Activated CD4-positive, alpha-beta memory T cell treated with anti-CD3 and anti-CD28 coated beads, Interleukin-2, amount 10 ng/mL, durations not matched to agents 7 days and 5 days (primary cell): ENCODE measurements at places on chromosomes 6 and 20. TPM values are rescaled to one million over a fixed set of nuclear protein-coding genes. Genes with fewer than 3 reads are reported as not detected.

MMP24OS gene
- 48.7 TPM for total RNA-seq

HDAC2 gene
- total RNA-seq: 64.8 TPM

ZNF322 gene
- total RNA-seq: 10.3 TPM

RIMS1 gene
- not detected for total RNA-seq

SLC13A3 gene
- total RNA-seq: not detected

CST7 gene
- total RNA-seq: 178 TPM

C6orf58 gene
- not detected for total RNA-seq

KCNK16 gene
- total RNA-seq: not detected

- DNase-seq: peak; percentile 68
Observed at GRCh38 chr6:41182069-41183034, 18.6 kb downstream of the TREML2 start.

DNA sequence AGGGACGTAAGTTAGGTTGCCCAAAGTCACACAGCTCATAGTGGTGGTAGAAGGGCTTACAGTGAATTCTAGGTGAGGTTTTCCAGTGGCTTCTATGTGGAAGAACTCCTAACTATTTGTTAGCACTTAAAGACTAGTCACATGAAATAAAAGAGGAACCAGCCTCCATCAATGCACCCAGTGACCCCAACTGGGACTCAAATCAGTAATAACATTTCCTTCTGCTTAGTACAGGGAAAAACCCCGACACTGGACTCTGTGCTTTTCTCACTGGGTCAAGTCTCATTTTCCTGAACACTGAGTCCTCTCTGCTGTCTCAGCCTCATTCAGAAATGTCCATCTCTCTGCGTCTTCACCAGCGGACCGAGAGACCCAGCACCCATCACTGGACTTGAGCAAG lies 89.2 kb downstream of the SLC22A23 start:
- no peak for DNase-seq

GRCh38 chr6:81480139-81480538 lies 272.3 kb downstream of the TENT5A start:
- no peak for DNase-seq

DNA sequence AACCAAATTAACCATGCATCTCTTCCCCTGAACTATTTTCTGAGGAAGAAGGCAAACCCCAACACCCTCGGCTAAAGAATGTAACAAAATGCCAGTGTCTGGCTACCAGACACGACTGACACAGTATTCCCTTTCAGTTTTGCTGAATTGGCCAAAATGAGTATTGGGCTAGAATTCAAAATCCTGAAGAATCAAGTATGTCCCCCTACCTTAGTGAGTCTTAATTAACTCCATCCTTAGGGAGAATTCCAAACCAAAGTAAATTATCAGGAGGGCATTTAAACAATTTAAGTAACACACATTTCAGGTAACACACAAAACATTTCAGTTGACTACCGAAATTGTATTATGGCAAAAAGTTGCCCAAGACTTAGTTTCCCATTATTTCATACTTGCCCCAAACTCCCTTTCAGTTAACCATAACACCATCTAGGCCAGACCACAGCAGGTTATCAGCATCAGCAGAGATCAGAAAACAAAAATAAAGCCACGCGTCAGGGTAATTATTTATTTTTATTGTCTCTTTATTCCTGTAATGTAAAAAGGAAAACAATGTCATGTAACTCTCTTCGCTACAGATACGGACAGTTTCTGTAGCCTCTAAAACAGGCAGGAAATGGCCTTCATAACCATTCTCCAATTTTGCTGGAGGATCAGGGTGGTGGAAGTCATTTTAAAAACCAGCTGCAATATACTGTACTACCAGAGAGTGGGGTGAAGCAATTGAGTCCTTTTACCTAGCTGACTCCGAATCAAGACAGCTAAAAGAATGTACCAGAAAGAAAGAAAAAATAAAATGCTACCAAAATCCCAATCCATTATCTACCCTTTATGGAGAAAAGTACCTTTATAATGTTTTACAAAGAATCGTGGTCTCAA lies 1.9 kb downstream of the SNX5 start:
- DNase-seq: no peak

- DNase-seq: no peak
Observed at GRCh38 chr6:169935348-169935718, 183.9 kb downstream of the ERMARD start.

DNA sequence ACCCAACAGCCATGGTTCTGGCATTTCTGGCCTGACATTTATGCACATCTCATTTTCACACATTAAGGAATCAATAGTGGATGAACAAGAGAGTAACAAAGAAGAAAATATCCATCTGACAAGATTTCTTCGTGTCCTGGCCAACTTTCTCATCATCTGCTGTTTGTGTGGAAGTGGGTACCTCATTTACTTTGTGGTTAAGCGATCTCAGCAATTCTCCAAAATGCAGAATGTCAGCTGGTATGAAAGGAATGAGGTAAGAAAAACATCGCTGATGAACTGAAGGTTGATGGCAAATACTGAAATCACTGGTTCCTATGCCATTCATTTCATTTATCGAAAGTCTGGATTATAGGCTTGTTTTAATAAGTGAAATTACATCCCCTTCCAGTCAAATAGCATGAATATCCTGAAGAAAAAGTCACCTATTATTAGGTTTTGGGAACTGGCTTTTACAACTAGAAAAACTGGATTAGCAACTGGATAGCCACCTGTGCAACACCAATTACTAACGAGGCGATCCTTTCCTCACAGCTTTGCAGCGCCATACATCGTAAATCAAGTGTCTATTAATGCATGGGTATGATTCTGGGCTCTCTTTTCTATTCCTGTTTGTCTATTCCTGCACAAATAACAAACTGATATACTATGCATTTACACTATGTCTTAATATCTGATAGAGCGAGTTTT lies 50.2 kb upstream of the NOP56 start:
- no peak for DNase-seq

- no peak for DNase-seq
Observed at GRCh38 chr6:75882734-75883133, 133.7 kb downstream of the MYO6 start.

- no peak for DNase-seq
Observed at GRCh38 chr20:62571669-62572344, 70.5 kb upstream of the SLCO4A1 start.

DNA sequence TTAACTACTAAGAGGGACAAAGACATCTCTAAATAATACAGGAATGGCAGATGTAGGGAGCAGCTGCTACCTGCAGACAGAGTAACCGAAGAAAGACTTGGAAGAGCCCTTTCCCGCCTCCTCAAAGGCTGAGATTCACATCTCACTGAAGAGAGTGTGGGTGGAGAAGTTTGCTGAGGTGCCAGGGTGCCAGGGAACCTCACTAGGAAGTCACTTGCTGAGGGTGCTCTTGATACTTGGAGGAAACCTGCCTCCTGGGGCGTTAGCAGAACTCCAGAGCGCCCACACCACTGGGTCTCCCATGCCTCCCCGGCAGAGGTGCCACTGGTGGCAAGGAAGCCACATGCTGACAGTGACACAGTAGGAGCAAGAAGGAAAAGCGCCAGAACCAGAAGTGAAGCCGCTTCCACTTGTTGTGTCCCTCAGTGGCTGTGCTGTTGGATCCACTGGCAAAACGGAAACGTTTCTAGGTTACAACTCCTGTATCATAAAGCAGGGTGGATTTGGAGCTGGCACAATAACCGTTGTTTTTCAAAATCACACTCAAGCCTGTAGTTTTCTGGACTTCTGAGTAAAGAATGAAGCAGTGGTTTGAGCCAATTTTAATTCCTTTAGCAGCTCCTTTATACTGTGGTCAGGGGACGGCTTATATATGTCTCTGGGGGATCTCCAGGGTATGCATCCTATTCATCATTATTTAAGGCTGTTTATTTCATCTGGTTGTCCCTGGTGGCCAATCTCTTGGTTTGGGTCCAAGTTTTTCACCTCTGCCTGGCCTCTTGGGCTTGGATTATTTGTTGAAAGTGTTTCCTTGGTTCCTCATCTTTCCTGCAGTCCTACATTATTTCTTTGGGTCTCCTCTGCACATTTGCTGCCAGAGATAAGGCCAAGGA lies 64.5 kb downstream of the CDC5L start:
- no peak for DNase-seq

GRCh38 chr6:56259234-56260077 lies 12.1 kb upstream of the COL21A1 start:
- no peak for DNase-seq
